ENCODE measurements at places on chromosomes 4 and X. TPM values are rescaled to one million over a fixed set of nuclear protein-coding genes. Genes with fewer than 3 reads are reported as not detected.
A peak's percentile ranks its signal among the peaks of the same experiment; 100 is the strongest.

GRCh38 chr4:157076578-157076947, 613 bp downstream of the GLRB start:
- ATAC-seq = no peak

GRCh38 chr4:163548481-163549243, 54.2 kb downstream of the TMA16 start:
- ATAC-seq = peak; percentile 34

GRCh38 chr4:138673053-138673452, 342.5 kb upstream of the NOCT start:
- ATAC-seq = no peak

Gene CDX4
- not detected for total RNA-seq

GRCh38 chr4:84578540-84579402, 4.2 kb upstream of the CDS1 start:
- no peak for ATAC-seq

Gene FAM156A
- 2.6 TPM for total RNA-seq

Gene TBX22
- total RNA-seq = not detected

DNA sequence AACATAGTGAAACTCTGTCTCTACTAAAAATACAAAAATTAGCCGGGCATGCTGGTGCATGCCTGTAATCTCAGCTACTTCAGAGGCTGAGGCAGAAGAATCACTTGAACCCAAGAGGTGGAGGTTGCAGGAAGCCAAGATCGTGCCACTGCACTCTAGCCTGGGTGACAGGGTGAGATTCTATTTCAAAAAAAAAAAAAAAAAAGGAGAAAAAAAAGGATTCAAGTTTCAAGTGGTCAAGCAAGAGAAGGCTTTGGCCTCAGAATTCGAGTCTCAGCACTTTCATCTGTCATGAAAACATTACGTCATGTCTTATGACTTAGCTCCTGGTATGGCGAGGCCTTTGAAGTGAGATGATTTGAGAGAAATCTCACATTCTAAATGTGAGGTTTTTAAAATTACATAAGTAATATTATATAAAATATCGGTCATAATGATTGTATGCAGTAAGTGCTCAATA, 21.2 kb upstream of the DHRSX start:
- no peak for ATAC-seq

DNA sequence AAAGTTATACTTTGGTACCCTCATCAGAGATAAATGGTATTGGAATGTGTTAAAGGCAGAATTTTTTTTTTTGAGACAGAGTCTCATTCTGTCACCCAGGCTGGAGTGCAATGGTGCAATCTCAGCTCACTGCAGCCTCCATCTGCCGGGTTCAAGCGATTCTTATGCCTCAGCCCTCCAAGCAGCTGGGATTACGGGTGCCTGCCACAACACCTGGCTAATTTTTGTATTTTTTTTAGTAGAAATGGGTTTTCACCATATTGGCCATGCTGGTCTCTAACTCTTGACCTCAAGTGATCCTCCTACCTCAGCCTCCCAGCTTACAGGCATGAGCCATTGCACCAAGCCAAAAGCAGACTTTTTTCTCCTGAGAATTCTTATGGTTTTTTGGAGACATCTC, 11.4 kb upstream of the RELL1 start:
- ATAC-seq = no peak

Gene FRMD7
- total RNA-seq = not detected

- ATAC-seq = no peak
Observed at GRCh38 chrX:30992381-30992904, 79.4 kb downstream of the FTHL17 start.

Gene PDZD11
- 32.1 TPM for total RNA-seq

GRCh38 chr4:152590179-152591031, 54.5 kb upstream of the FBXW7 start:
- peak; percentile 51 for ATAC-seq

GRCh38 chr4:73844345-73844744, 7.9 kb downstream of the CXCL6 start:
- no peak for ATAC-seq

GRCh38 chr4:20331642-20332041, 79.9 kb downstream of the SLIT2 start:
- no peak for ATAC-seq

GRCh38 chr4:138697851-138698250, 317.7 kb upstream of the NOCT start:
- ATAC-seq = no peak

Gene PLAC8
- 32.0 TPM for total RNA-seq

DNA sequence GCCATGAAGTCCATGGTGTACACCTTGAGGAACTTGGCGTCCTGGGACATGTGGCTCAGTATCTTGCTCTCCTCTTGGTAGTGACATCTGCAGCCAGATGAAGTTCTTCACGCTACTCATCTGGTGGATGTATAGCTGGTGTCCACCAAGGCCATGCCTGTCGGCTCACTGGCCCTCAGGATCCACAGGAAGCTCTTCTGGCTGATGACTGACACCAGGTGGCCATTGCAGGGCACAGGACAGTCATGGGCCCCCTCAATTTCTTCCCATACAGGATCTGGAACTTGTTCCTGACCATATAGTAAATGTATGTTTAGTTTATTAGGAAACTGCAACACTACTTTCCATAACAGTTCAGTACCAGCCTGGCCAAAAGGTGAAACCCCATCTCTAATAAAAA, 10.3 kb upstream of the CLCN5 start:
- ATAC-seq = no peak

Gene GPRASP1
- 15.3 TPM for total RNA-seq

- ATAC-seq = no peak
Observed at GRCh38 chrX:11750046-11750445, 8.0 kb upstream of the MSL3 start.

Measured in gastroesophageal sphincter (tissue), 4 donors.